ENCODE measurements at places on chromosomes 1 and 21. TPM values are rescaled to one million over a fixed set of nuclear protein-coding genes. Genes with fewer than 3 reads are reported as not detected.

ABL2 gene
- total RNA-seq, result 47.9 TPM

LORICRIN gene
- not detected for total RNA-seq

INTS7 gene
- total RNA-seq, result 14.7 TPM

C1orf116 gene
- total RNA-seq, result not detected

SH3D21 gene
- total RNA-seq, result 0.40 TPM

ILDR2 gene
- total RNA-seq, result not detected

TFAP2E gene
- total RNA-seq, result not detected

OR2T5 gene
- total RNA-seq, result not detected

SV2A gene
- total RNA-seq, result 1.2 TPM
